ENCODE measurements at places on chromosomes 1 and 21. TPM values are rescaled to one million over a fixed set of nuclear protein-coding genes. Genes with fewer than 3 reads are reported as not detected.

- peak; percentile 51 for DNase-seq
Measured at GRCh38 chr1:155026588-155026987, 7.0 kb downstream of the DCST2 start.

GCSAML gene
- not detected for total RNA-seq

GRCh38 chr1:174007851-174008250 is 14.3 kb downstream of the RC3H1 start:
- peak; percentile 59 for DNase-seq

GRCh38 chr1:106173101-106173500 is 883.4 kb upstream of the PRMT6 start:
- DNase-seq: no peak

DNA sequence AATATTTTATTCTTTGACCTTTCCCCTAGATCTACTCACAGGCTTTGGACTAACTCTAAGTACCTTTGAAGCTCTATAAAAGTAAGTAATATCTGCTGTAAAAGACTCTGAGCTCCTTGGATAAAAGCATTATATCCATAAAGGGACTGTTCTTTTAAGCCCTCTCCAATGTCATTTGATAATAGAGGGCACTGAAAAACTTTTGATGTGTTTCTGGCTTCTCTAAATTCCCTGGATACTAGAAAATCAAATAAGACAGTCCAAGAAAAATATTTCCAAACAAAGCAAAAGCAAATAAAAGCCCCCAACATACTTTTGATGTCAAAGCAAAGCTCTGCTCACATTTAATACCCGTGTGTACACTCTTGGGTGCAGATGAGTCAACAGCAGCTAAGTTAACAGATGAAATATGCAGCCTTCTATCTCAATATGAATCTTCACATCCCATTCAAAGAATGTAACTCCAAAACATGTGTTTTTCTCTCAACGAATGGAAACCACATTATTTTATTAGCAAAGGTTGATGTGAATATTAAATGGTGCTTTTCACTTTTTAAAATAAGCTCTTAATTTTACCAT is 230.3 kb downstream of the CENPF start:
- no peak for DNase-seq

- DNase-seq: no peak
Measured at GRCh38 chr1:234371414-234371813, 1.8 kb upstream of the COA6 start.

PHLDA3 gene
- total RNA-seq: 65.5 TPM

SEMA6C gene
- total RNA-seq: not detected

DNA sequence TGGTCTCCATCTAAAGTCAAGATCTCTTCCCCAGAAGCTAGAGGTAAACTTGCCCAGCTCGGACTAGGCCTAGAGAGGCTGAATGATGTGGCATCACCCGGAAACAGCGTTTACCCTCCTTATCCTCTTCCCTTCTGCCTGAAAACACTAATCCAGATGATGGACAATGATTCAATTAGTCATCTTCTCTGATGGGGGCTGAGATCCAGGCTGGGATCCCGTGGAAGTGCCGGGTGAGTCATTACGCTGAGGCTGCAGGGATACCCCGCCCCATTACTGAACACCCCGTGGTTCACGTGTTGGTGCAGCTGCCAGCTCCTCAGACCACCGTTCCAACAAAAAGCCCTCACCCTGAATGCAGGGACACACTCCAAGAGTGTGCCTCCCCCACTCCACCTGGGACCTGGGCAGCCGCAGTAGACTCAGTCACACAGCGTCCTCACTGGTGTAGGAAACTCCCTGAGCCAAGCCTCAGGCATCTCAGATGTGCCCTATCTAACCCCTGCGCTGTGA is 2.0 kb downstream of the S100A6 start:
- DNase-seq: peak; percentile 93

TRIM17 gene
- 1.5 TPM for total RNA-seq

PGM1 gene
- total RNA-seq: 99.7 TPM

GRCh38 chr1:19009882-19010321 is 53.4 kb upstream of the IFFO2 start:
- DNase-seq: peak; percentile 96

DNA sequence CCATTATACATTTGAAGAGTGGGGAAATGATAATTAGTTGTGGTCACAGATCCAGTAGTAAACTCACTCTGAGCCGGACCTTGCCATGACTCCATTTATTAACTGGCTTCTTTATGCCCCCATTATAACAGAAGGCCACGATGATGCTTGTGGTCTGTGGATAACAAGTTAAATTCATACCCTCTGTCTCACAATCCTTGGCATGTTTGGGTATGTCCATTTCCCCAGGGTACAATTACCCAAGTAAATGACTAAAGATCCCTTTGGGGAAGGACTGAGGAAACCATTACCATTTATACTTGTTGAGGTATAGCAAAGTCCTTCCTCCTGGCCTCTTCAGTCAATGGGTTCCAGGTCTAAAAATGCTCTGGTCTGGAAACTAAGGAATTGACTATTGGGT is 7.3 kb upstream of the USP1 start:
- DNase-seq: no peak

DNA sequence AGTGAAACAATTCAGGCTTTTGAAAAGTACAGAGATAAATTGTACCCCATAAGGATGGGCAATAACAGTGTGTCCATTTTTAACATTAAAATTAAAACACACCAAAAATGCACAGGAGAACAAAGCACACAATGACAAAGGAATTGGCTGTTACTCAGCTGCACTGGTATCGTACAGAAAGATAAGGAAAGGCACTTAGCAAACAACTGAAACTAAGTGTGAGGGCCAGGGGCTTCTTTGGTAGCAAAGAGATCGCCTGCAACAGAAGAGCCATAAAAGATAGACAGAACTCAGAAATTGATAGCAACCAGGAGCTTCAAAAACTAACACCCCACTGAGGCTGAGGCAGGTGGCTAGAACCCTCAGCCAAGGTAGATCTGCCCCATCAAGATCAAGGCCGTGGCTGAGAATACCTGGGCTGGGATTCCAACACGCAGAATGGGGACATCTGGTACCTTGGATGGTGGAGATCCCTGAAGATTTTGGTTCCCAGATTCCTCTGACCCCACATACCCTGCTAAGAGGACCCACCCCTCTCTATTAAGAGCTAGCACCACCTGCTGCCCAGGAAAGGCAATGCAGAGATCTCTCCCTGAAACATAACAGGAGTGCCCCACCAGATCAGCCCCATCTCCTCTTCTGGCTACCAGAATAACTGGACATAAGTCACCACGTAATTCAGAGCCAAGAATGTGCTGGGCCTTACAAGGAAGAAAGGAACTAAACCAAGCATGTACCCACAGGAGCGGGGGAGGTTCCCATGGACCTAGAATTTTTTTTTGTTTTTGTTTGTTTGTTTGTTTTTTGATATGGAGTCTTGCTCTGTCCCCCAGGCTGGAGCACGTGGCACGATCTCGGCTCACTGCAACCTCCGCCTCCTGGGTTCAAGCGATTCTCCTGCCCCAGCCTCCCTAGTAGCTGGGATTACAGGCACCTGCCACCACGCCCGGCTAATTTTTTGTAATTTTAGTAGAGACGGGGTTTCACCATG is 16.2 kb downstream of the PLEKHO1 start:
- peak; percentile 24 for DNase-seq

SPRR4 gene
- not detected for total RNA-seq

FCRL5 gene
- not detected for total RNA-seq

GRCh38 chr1:18901952-18902522 is 318 bp downstream of the ALDH4A1 start:
- no peak for DNase-seq

SPATA45 gene
- 0.30 TPM for total RNA-seq

OR2T2 gene
- total RNA-seq: not detected

GRCh38 chr1:238608144-238608543 is 717.4 kb upstream of the ZP4 start:
- no peak for DNase-seq

DNA sequence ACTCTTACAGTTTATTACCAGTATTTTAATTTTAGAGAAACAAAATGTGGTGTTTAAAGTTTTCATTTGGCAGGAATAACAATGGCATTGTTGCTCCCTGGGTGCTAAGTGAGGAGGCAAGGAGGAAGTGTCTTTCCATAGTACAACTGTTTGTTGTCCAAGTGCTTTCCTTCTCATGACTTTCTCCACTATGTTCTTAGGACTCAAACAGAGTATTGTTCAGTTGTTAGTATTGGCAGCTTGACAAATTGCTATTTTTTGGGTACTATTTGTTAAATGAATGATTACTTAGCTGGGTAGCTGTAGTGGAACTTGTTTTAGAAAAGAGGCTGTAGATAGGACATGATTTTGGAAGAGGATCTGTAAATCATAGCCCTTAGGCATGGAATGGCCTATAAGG is 7.5 kb downstream of the OTUD3 start:
- DNase-seq: no peak

NPPA gene
- total RNA-seq: not detected

MAP1LC3C gene
- 1.2 TPM for total RNA-seq
